ENCODE measurements at places on chromosomes 7 and 10. TPM values are rescaled to one million over a fixed set of nuclear protein-coding genes. Genes with fewer than 3 reads are reported as not detected.

Gene GJC3
- total RNA-seq: not detected

Gene CRYGN
- not detected for total RNA-seq

Gene ASIC3
- total RNA-seq: 1.2 TPM

Gene AGMO
- total RNA-seq: not detected

Gene ERVW-1
- total RNA-seq: not detected

Gene MCM10
- total RNA-seq: 0.15 TPM

Gene BLNK
- 0.41 TPM for total RNA-seq

DNA sequence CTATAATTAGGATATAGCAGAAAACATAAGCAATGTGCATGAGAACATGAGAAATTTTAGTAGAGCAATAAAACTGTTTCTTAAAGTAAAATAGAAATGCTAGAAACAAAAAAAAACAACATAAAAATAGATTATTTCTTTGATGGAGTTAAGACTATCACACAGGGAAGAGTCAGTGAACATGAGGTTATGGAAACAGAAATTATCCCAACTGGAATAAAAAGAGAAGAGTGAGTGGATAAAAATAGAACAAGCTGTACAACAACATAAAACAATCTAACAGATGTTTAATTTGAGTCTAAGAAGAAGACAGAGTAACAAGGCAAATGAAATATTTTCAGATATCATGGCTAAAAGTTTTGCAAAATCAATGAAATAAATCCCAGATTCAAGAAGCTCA is 7.5 kb upstream of the OR6B1 start:
- no peak for DNase-seq

DNA sequence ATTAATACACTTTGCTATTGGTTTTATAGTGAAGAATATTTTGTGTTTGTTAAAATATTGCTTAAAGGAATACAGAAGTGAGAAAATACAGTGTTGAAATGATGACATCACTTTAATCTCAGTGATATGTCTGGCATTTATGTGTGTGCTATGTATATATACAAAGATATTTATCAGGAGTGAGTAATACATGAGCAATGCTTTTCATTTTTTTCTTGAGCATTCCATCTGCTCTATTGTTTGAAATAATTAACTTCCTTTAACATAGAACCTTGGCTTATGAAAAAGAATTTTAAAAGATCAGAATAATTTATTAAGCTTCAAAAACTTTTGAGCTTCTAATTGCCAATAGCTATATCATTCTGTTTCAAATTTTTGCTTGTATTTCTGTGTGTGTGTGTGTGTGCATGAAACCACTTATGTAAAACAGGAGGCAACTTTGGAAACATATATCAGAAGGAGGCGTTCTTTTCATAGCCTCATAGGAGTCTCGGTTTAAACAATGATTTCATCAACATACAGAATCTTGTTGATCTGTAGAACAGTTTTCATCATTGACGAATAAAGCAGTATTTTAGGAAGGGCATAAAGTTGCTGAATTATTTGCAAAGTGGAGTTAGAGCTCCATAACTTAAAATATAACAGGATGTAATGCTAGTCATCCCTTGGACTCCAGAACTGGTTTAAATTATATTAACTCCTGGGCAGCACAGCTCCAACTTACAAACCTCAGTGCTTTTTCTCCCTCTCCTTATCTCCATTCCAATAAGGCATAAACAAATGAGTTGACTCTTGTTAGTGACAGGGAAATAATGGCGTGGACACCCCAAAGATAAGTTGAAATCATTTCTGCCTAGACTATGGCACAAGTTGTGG is 228.4 kb upstream of the DGKB start:
- no peak for DNase-seq

GRCh38 chr10:555682-556350 is 133.7 kb downstream of the DIP2C start:
- no peak for DNase-seq

- no peak for DNase-seq
Observed at GRCh38 chr7:16295558-16295957, 125.8 kb downstream of the CRPPA start.

DNA sequence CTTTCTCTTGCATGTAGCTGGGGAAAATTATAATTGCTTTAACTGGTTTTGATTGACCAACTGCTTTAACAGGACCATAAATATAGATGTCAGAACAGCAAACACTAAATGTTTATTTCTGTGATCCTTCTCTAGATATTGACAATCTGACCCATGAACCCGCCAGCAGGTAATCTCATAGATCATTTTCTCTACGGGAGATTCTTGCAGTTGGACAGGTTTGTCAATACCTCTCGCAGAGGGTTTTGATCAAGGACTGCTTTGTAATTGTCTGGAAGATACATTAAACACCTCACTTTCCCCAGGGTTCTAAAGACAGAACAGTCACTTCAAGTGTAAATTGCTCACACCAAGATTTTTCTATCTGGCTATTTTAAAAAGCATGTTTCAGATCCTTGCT is 235.8 kb upstream of the RHOBTB1 start:
- DNase-seq: no peak

DNA sequence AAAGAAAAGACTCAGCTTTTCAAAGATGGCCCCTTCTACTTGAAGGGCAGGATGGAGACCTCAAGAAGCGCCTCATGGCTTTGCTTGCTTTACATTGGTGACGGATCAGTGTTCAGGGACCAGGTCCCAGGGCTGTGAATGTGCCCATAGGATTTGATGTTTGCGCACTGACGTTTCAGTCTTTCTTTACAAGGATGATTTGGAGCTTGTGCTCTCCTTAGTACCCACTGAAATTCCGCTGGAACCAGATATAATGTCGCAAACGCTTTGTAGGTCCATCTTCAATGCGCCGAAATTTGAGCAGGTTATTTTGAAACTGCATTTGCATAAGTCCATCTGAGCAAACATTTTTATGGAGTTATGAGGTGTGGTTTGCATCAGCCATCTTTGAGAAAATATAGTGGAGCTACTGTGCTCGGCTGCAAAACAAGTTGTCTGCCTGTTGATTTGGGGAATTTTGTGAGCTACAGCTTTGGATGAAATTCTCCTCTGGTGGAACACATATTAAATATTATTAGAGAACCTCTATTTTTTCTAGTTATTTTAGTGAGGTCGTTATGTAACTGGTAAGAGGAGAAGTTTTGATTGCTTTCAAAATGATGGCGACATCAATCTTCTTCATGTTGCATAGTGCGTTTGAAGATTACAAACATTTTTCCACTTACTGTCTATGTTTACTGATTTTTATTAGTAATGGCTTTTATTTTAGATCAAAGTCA is 2.4 kb downstream of the RBM20 start:
- no peak for DNase-seq

DNA sequence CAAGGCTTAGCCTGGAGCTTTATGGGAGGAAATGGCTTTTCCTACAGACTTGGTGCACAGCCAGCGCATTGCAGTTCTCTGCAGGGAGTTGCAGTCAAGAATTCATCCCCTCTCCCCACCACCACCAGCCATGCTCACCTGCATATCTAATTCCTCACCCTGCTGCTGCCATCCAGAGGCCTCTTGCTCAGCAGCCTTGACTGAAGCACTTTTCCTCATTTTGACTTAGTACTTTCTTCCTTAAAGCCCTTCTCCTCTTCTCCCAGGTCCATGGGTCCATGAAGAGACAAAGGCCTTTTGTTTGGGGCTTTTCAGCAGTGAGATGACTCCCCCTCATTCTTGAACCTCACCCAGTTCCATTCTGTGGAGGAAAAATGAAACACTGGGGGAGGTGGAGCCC is 39.7 kb upstream of the GPR141 start:
- DNase-seq: no peak

GRCh38 chr10:91046869-91047268 is 126.0 kb upstream of the ANKRD1 start:
- no peak for DNase-seq

DNA sequence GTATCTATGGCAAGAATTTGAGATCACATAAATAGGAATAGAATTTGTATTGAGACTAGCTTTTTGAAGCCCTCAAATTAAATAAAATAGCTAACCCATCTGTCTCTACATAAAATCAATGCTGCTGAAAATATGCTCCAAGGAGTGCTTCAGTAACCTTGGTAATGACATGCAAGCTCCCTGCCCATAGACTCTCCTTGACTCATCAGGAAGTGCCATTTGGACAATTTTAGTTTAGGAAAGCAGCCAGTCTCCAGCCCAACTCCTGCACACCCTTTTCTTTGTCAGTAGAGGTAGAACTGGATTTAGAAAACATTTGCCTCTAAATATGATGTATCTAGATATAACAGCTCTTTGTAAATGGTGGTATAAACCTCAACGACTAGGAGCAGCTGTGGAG is 69.9 kb upstream of the PTPRZ1 start:
- no peak for DNase-seq

DNA sequence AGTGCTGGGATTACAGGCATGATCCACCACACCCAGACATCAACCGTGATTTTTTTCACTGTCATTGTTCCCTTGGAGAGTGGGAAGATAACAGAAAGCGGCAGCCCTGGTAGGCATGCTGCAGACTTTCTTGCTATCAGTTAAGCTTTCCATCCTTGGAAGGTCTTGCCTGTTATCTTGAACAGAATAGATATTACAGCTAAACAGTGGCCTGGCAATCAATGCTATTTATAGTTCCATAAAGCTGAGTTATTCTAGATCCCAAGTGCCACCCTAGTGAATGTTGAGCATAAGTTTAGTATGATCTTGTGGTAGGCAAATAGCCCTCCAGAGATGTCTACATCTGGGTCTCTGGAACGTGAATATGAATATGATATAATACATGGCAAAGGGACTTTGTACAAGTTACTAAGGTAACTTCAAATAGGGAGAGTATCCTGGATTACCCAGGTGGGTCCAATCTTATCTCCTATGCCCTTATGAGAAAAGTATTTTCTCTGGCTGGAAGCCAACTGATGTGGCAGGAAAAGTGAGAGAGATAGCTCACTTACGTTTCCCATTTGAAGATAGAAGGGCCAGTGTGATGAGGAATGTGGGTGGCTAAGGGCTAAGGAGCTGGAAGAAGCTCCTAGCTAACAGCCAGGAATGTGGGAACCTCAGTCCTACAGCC is 609.1 kb upstream of the IGFBP3 start:
- no peak for DNase-seq

DNA sequence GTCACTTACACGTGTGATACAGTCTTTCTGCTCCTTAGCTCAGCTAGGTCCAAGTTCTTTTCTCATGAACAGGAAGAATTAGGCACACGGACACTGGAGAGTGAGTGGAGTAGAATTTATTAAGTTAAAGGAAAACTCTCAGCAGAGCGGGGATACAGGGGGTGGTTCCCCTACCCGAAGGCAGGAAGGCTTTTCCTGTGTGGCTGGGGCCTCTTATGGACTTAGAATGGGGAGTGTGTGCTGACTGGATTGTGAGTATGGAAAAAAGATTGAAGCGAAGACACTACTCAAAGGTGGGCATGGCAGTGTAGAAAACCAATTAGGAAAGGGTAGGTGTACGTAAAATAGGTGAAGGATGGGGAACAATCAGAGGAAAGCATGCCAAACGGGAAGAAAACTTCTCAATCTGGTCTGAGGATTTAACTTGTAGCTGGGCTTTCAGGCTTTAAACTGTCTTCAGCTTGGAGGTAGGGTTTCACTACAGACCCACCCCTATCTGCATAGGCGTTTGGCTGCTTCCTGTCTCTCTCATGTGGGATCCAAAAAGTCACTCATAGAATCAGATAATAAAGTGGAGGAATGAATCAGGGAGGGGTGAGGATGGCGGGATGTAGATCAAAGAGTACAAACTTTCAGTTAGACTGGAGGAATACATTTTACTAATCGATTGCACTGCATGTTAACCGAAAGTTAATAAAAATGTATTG is 104.2 kb downstream of the ANKRD7 start:
- DNase-seq: no peak

- no peak for DNase-seq
Observed at GRCh38 chr7:5559576-5560240, 136.1 kb upstream of the TNRC18 start.

GRCh38 chr7:81111358-81111757 is 192.5 kb upstream of the SEMA3C start:
- DNase-seq: no peak

DNA sequence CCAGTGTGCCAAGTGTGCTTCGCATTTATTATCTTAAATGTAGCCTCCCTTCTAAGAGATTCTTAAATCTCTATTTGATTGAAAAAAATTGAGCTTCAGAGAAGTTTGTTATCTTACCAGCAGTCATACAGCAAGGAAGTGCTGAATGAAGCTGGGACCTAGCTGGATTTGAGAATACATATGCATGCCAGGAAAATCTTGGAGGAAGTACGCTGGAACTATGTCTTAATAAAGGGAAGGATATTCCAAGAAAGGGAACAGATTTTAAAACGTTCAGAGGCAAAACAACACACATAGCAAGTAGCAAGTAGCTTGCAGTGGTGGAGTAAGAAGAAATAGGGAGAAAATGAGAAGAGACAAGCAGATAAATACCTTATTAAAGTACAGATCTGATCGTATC is 1.5 kb downstream of the CFAP70 start:
- no peak for DNase-seq

DNA sequence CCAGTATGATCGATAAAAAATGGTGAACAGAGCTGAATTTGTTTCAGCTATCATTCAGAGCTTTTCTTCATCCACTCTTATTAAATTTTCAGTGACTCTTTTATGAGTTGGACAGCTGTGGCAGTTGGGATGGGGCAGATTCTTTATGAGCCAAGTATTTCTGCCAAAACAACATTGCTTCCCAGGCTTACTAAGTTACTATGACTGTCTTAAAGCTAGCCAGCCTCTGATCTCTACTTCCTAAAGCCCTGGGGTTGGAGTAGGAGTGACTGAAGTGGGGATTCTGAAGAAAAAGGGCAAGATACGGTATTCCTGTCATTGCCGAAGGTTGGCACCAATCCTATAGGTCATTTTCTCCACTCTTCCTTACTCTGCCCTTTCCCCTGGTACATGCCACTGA is 12.7 kb downstream of the RPP30 start:
- DNase-seq: no peak

DNA sequence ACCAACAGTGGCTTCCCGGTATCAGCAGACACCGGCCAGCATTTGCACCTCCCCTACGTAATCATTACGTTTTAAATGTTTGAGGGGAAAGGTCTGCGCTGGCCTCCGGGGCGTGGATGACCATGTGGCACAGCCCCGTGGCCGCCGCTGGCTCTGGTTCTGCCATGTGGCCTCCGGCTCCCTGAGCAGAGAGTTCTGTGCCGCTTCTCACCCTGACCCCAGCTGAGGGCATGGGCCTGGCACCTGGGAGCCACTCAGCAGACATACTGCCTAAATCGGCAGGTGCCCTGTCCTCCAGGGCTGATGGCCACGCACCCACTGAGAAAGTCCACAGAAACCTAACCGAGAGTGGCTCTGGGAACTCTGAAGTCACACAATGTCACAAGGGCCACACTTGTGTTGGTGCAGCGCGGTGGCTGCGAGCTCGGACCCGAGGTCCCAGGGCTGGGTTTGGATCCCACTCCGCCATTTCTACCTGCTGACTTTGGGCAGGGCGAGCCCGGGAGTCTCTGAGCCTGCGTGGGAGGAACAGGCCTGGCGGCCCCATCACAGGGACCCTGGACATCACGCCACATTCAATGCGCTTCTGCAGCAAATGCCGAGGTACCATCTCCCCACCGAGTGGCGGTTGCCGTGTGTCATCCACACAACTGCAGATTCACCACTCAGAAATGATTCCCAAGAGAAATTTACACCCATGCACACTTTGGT is 25.3 kb downstream of the CFAP46 start:
- no peak for DNase-seq
